ENCODE measurements at places on chromosomes 3 and 15. TPM values are rescaled to one million over a fixed set of nuclear protein-coding genes. Genes with fewer than 3 reads are reported as not detected.

GADL1 gene
- not detected for total RNA-seq

CPNE9 gene
- 0.90 TPM for total RNA-seq

ZBTB20 gene
- 61.0 TPM for total RNA-seq

ANKUB1 gene
- not detected for total RNA-seq

FOXB1 gene
- not detected for total RNA-seq

MYO9A gene
- 82.5 TPM for total RNA-seq

CFAP161 gene
- 1.3 TPM for total RNA-seq

SLC22A13 gene
- total RNA-seq = 0.41 TPM

EEF1AKMT4 gene
- 2.7 TPM for total RNA-seq

TMCO5A gene
- not detected for total RNA-seq

DNAH1 gene
- total RNA-seq = 11.2 TPM

TTLL13 gene
- not detected for total RNA-seq

ALPK3 gene
- 21.0 TPM for total RNA-seq

ADAMTS9 gene
- total RNA-seq = 30.1 TPM

PLA2G4E gene
- 1.5 TPM for total RNA-seq

C15orf61 gene
- 7.4 TPM for total RNA-seq

NGLY1 gene
- total RNA-seq = 33.4 TPM

SCAMP5 gene
- 2.6 TPM for total RNA-seq

CYP19A1 gene
- total RNA-seq = 0.58 TPM

LSG1 gene
- total RNA-seq = 36.8 TPM

PTH1R gene
- 14.9 TPM for total RNA-seq

STRIT1 gene
- total RNA-seq = not detected

LIPH gene
- 38.0 TPM for total RNA-seq

ISLR gene
- total RNA-seq = 40.6 TPM

C3orf85 gene
- total RNA-seq = not detected

PRSS50 gene
- total RNA-seq = 0.20 TPM

POPDC2 gene
- 2.7 TPM for total RNA-seq

SH3GL3 gene
- total RNA-seq = 3.4 TPM

GOLGA8S gene
- total RNA-seq = 0.20 TPM

SCN11A gene
- total RNA-seq = 0.14 TPM

TICRR gene
- total RNA-seq = 0.09 TPM

ADAMTSL3 gene
- 26.2 TPM for total RNA-seq

FSTL1 gene
- 221 TPM for total RNA-seq

FMN1 gene
- 33.5 TPM for total RNA-seq
